Bronchial epithelial cell (primary cell): ENCODE measurements at places on chromosomes 4 and X.

DNA sequence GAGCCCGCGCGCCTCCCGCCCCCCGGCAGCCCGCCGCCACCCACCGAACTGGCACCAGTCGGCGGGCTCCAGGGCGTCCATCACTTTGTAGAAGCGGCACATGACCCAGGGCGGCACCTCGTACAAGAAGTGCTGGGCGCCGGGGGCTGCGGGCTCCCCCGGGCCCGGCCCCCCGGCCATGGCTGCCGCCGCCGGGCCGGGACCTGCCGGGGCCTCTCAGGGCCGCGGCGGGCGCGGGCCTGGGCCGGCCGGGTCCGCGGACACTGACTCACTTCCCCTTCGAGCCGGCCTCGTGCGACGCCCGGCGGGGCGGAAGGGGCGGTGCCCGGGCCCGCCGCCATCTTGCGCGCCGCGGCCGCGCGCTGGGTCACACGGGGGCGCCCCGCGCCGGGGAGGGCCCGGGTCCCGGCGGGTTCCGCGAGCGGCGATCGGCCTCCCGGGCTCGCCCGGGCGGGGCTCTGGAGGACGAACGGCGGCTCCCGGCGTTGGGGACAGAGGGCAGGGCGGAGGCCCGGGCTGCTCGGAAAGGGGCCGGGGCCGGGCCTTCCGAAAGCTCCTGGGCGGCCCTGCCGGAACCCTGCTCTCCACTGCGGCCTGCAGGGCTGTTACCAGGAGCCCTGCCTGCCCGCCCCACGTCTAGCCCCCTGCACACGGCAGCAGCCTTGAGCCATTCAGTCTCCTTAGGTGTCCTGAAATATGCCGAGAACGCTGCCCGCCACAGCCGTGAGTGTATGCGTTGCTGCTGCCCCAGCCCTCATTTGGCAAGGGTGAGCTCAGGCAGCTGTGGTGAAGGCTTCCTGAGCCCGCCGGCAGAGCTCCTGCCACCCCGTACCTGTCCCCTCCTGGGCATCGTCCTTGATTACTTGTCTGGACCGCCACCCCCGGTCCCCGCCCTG lies at the start of gene IRAK1:
TSS of gene IRAK1 (minus strand) at position 270 of the 896 bp plus-strand sequence. CDS start at position 180, 90 bp downstream.
- DNase-seq = peak; percentile 18

GRCh38 chrX:73987166-73987565 lies 316.8 kb upstream of the ZCCHC13 start:
- DNase-seq = no peak

- DNase-seq = no peak
Measured at GRCh38 chr4:41028392-41029076, 185.8 kb downstream of the APBB2 start.

DNA sequence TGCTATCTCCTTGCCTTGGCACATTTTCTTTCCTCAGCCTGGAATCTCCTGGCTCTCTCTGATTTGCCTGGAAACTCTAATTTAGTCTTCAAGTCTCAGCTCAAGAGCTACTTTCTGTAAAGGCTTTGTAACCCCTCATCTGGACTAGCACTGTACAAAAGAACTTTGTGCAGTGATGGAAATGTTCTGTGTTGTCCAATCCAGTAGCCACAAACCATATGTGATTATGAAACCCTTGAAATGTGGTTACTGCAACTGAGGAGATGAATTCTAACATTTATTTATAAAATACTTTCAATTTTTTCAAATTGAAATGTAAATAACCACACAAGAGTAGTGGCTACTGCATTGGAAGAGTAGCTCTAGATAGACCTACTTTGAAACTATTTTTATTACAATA lies 66.6 kb upstream of the HS3ST1 start:
- DNase-seq = no peak

GRCh38 chr4:88448889-88449288 lies 8.0 kb upstream of the HERC5 start:
- no peak for DNase-seq

DNA sequence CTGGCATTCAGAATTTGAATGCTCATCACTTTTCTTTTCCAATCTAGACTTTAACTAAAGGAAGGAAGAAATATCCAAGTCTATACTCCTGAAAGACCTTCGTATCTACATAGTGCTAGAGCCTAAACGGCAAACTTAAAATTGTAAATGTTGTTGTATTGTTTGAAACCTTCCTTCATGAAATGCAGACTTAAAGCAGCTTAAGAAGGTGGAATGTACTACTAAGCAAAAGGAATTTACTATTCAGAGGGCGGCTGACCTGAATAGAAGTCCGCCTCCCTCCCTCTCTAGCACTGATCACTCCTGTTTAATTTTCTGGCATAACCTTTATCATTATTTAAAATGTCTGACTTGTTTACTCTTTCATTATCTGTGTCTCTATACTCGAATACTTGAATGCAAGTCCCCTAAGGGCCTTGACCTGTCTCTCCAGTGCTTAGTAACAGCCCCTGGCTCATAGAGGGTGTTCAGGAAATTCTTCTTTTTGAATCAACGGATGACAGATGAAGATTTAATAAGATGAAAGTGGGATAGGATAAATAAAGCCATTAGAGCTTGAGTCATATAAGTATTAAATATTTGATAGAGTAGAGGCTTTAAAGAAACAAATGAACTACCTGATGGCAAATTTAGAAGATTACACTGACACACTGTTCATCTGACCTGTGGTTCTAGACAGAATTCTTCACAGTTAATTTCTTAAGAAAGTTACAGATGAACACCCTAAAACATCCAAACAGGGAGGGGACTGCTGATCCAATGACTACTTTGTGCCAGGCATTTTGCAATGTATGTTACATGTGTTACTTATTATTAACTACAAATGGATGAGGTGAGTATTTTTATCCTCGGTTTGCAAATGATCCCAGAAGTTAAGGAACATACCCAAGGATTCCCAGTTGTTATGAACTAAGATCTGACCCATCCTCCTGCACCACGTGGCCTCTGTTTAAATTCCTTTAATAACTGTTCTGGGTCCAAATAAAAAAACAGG lies 20.2 kb upstream of the RBPJ start:
- DNase-seq = no peak

- DNase-seq = no peak
Measured at GRCh38 chrX:55488006-55488592, 1.5 kb downstream of the USP51 start.
